ENCODE measurements at places on chromosomes 13 and 19. TPM values are rescaled to one million over a fixed set of nuclear protein-coding genes. Genes with fewer than 3 reads are reported as not detected.

ZNF225 gene
- total RNA-seq, result 6.0 TPM

PCSK4 gene
- 1.9 TPM for total RNA-seq

MEDAG gene
- total RNA-seq, result 4.2 TPM

TYROBP gene
- total RNA-seq, result 31.4 TPM

CRLF1 gene
- 0.51 TPM for total RNA-seq

SPACA4 gene
- not detected for total RNA-seq

LILRB3 gene
- 1.3 TPM for total RNA-seq

TUBA3C gene
- total RNA-seq, result not detected

ZNF543 gene
- 9.3 TPM for total RNA-seq

GRCh38 chr19:18644196-18645034 lies 7.6 kb downstream of the KLHL26 start:
- H3K4me3 ChIP-seq, result no peak overlapping the region
- H3K27me3 ChIP-seq, result no peaks in the 10 kb centered on the region
- H3K4me1 ChIP-seq, result peaks cover 8% of the 10 kb centered on the region
- no peak for DNase-seq

GRCh38 chr13:98913741-98914140 lies 64.1 kb downstream of the DOCK9 start:
- H3K36me3 ChIP-seq, result no peaks in the 10 kb centered on the region
- no peaks in the 10 kb centered on the region for H3K27me3 ChIP-seq
- peaks cover 3% of the 10 kb centered on the region for H3K4me1 ChIP-seq
- no peak for DNase-seq
- no peak overlapping the region for H3K27ac ChIP-seq
- no peak overlapping the region for H3K4me3 ChIP-seq

- no peak for DNase-seq
- H3K36me3 ChIP-seq, result no peaks in the 10 kb centered on the region
- no peaks in the 10 kb centered on the region for H3K27me3 ChIP-seq
- no peak overlapping the region for H3K27ac ChIP-seq
Measured at GRCh38 chr13:109707044-109707741, 79.2 kb downstream of the IRS2 start.

GRCh38 chr19:31258211-31259052 lies 90.8 kb downstream of the TSHZ3 start:
- no peak for DNase-seq
- H3K36me3 ChIP-seq, result no peaks in the 10 kb centered on the region
- H3K4me1 ChIP-seq, result peaks cover 11% of the 10 kb centered on the region
- no peak overlapping the region for H3K27ac ChIP-seq
- H3K27me3 ChIP-seq, result no peaks in the 10 kb centered on the region

- no peaks in the 10 kb centered on the region for H3K27me3 ChIP-seq
- H3K4me1 ChIP-seq, result peaks cover 2% of the 10 kb centered on the region
Measured at GRCh38 chr13:94228763-94229162, 250.7 kb downstream of the DCT start.

DNA sequence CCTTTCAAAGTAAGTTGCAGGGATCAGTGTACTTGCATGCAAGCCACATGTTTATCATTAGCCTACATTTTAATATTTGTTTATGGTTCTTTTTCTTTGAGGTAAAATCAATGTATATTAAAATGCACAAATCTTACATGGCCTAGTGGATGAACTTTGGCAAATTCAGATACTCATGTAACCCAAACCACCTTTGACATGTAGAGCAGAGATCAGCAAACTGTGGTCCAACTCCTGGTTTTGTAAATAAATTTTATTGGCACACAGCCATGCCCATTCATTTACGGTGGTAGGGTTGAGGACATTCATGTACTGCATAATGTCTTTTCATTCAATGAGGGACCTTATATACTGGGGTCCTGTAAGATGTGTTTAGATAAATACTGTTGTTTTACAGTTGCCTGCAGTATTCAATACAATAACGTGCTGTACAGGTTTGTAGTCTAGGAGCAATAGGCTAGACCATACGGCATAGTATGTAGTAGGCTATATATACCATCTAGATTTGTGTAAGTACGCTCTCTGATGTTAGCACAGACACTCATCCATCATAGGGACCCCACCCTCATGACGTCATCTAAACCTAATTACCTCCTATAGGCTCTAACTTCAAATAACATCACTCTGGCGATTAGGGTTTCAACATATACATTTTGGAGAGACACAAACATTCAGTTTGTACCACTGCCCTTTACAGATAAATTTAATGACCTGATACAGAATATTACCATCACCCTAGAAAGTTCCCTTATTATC lies 5.7 kb downstream of the NDFIP2 start:
- H3K27ac ChIP-seq, result no peak overlapping the region
- no peaks in the 10 kb centered on the region for H3K36me3 ChIP-seq
- H3K4me3 ChIP-seq, result no peak overlapping the region
- no peak for DNase-seq
- no peaks in the 10 kb centered on the region for H3K4me1 ChIP-seq
- H3K27me3 ChIP-seq, result no peaks in the 10 kb centered on the region

DNA sequence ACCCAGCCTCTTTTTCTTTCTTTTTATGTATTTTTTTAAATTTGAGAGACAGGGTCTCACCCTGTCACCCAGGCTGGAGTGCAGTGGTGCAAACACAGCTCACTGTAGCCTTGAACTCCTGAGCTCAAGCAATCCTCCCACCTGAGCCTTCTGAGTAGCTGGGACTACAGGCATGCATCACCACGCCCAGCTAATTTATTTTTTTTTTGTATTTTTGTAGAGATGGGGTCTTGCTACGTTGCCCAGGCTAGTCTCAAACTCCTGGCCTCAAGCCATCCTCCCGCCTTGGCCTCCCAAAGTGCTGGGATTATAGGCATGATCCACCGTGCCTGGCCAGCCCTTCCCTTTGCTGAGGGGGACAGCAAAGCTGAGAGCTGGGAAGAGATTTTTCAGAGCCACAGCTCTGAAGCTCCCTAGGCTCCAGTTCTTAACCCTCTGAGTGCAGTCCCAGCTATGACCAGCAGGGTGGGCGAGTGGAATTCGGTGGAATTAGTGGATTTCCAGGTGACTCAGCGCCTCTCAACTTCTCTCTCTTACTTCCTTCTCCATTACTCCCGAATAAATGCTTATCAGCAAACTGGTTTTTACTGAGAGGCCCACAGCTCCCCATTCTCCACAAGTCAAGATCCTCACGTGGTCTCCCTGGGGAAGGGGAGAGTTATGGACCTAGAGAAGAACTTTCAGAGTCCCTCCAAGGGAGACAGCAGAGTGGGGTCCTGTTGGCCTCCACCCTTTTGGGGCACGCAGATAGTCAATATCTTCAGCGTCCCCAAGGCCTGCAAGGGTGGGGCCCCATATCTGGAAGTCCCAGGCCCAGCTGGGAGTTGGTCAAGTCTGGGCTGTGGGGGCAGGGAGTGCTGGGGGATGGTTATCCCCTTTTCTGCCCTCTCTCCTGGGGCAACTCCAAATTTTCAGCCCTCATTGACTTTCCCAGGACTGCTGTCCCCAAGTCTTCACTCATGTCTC lies 1.2 kb downstream of the BLVRB start:
- peak; percentile 87 for DNase-seq
- H3K36me3 ChIP-seq, result no peaks in the 10 kb centered on the region
- H3K4me3 ChIP-seq, result peak overlapping the region; percentile 70
- H3K27me3 ChIP-seq, result no peaks in the 10 kb centered on the region
- peaks cover 8% of the 10 kb centered on the region for H3K4me1 ChIP-seq
- H3K27ac ChIP-seq, result peak overlapping the region; percentile 82

DNA sequence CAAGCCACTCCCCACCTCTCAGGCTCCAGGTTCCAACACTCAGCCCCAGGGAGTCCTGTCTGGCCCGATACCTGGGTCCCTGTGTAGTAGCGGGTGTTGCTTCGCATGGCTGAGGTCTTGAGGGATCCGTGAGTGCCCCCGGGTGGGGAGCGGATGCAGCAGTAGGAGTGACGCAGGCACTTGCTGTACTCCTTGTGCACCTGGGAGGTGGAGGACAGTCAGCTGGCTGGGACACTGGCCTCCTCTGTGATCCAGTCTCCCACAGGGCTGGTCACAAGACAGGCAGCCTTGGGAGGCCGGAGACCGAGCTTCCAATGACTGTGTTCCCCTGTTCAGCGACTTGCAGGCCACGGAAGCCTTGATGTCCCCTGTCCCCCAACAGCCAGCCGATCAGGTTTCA lies 16.3 kb upstream of the ASF1B start:
- no peaks in the 10 kb centered on the region for H3K4me1 ChIP-seq
- H3K4me3 ChIP-seq, result no peak overlapping the region
- no peak overlapping the region for H3K27ac ChIP-seq
- H3K27me3 ChIP-seq, result no peaks in the 10 kb centered on the region

DNA sequence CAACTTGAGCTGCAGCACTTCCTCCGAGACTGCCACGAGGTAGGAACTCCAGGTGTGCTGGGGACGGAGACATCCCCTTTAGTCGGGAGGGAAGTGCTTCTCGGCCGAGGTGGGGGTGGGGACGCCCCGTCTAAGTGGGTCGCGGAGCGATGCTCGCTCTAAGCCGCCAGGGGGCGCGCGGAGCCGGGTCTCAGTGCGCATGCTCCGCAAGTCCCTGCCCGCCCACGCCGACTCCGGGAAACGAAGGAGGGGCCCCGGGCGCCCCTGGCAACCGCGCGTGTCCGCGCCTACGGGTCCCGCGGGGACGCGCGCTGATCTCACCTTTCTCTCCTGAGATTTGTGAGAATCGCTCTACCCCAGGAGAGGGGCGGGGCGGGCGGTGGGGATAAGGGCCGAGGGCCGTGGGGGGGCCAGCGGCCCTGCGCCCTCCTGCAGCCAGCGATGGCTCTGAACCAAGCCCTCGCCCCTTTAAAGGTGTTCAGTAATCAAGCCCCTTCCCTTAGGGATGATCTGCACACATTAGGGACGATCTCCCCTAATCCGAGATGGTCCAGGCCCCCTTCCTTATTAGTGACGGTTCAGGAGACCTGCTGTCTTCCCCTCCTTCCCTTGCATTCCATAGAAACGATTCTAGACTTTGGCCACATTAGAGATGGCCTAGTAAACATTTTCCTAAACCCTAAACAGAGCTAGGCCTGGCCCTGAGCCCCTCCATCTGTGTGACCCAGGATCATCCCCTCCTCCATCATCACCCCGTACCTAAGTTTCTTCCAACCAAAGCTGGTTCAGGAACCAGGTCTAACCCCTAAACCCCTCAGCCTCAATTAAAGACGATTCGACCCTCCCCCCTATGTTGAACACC lies 47.3 kb upstream of the SHKBP1 start:
- DNase-seq, result peak; percentile 87
- no peaks in the 10 kb centered on the region for H3K27me3 ChIP-seq
- H3K36me3 ChIP-seq, result no peaks in the 10 kb centered on the region
- no peak overlapping the region for H3K27ac ChIP-seq
- H3K4me3 ChIP-seq, result peak overlapping the region; percentile 39

DNA sequence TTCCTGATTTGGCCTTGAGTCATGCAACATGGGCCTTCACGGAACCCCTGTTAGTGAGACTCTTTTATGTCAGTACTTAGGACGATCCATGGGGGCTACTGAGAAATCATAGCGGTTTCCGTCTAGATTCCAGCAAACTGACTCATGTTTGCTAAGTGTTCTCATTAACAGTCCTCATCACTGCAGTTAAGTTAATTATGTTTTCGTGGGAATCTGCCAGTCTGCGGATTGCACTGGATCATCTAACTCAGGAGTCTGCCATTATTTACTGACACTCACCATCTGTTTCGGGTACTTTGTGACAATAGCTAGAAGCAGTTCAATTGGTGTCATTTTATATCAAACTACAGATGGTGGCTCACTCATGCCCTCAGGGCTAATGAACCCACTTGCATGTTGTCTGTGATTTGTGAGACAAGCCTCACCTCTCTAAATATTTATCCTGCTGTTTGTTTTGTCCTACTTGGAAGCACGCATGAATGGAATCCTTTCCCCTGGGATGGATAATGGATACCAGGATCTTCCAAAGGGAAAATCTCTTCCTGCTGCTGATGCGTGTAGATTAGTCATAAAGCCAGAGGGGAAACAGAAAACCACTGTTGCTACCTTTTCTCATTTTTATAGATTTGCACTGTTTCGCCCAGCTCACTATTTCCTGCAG lies 61.8 kb downstream of the RAB20 start:
- no peak overlapping the region for H3K4me3 ChIP-seq
- DNase-seq, result no peak
- H3K27me3 ChIP-seq, result no peaks in the 10 kb centered on the region
- no peaks in the 10 kb centered on the region for H3K4me1 ChIP-seq
- no peak overlapping the region for H3K27ac ChIP-seq
